BJ (cell line): ENCODE measurements at places on chromosomes 13 and 19.

GRCh38 chr13:31227063-31227462, 27.3 kb downstream of the B3GLCT start:
- no peak for DNase-seq

DNA sequence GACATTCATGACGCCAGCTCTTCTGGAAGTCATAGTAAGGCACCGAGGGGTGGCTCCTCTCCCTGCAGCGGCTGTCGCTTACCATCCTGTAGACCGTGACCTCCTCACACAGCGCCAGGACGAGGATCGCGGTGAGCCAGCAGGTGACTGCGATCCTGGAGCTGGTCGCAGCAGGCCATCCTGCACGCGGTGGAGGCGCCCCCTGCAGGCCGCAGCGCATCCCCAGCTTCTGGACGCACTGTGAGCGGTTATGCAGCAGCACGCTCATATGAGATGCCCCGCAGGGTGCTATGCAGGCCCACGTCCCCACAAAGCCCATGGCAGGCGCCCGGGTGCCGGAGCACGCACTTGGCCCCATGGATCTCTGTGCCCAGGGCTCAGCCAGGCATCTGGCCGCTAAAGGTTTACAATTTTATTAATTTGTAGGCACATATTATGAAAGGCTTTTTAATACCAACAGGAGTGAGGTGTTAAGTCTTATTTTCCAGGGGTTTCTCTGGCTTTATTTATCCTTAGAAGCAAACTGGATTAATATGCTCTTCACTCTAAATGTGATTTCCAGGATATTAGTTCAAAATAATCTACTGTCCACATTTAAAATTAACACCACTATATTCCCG, 35.6 kb upstream of the PSPC1 start:
- no peak for DNase-seq

GRCh38 chr13:51287758-51288157, 51.7 kb upstream of the SERPINE3 start:
- no peak for DNase-seq

GRCh38 chr13:111117289-111117688, 2.2 kb downstream of the ARHGEF7 start:
- no peak for DNase-seq

- no peak for DNase-seq
Measured at GRCh38 chr13:44455769-44456168, 82.1 kb downstream of the SERP2 start.

GRCh38 chr19:47247308-47247990, 8.9 kb upstream of the CCDC9 start:
- DNase-seq: no peak

DNA sequence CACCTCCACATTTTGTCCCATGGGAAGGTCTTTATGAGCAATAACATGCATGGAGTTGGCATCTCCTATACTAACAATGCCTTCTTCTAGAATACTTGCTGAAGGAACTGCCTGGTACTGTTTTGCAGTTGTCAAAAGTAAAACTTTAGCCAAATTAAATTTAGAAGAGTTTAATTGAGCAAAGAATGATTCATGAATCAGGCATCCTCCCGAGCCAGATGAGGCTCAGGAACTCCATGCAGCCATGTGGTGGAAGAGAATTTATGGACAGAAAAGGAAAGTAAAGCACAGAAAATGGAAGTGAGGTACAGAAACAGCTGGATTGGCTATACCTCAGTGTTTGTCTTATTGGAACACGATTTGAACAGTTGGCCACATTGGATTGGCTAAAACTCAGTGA, 1081.9 kb downstream of the SLITRK1 start:
- DNase-seq: peak; percentile 9

DNA sequence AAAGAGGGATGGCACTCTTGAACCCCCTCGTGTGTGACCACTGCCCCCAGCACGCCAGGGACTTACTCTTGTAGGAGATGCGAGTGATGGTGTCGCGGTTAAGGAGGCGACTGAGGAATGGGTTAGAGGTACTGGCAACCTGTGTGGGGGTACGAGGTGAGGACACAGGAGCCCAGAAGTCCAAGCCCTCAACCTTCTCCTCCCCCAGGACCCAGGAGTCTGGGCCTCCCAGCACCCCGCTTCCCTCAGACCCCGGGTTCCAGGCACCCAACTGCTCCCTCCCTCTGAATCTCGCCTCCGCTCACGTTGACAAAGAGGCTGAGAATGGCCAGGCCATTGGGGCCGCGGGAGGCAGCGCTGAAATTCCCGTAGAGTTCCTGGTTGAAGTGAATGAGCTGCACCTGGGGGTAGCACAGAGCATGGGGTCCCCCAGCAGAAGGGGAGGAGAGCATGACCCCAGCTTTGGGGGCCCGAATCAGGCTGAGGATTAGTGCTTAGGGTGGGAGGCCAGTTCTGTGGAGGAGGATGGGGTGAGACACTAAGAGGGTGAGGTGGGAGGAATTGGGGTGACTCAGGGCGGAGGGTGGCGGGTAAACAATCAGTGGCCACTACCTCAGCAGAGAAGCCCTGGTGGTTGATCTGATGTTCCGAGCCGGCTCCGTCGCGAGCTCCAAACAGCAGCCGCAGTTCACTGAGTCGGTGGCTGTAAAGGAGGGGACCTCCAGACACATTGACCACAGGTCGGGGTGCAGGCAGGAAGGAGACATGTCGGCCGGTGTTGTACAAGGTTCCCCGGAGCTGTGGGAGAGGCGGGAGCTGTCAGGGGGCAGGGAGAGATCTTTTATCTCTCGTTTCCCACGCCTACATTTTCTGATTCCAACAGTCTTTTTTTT, 2.5 kb upstream of the DBP start:
- DNase-seq: no peak

DNA sequence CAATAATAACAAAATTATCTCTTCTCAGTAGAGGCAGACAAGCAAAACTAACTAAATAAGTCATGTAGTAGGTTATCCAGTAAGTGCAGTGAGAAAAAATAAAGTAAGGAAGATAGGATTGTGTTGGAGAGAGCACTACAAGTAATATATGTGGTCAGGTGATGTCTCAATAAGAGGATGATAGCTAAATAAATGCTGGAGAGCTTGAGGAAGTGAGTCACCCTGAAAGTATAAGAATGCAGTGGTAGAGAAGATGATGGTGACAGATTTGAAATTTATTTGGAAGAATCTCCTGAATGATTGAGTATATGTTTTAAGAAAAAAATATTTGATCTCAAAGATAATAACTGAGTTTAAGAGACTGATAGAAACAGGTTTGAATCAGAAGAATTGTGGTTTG, 152.2 kb upstream of the PRR20A start:
- DNase-seq: no peak

DNA sequence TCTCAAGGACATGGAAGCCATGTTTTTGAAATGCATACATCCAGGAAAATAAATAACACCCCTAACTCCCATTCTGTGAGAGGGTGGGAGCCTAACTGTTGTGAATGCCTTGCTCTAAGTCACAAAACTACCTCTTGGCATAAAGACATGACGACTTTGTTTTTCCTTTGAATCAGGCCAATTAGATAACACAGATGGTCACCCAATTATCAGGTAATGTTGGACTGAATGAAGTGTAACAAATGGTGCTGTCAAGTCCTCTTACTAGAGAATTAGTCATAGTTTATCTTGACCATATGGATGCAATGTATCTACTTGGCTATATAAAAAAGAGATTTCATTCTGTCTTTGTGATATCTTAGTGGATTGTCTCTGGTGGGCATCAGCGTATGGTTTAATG, 553.6 kb upstream of the ATXN8OS start:
- no peak for DNase-seq

DNA sequence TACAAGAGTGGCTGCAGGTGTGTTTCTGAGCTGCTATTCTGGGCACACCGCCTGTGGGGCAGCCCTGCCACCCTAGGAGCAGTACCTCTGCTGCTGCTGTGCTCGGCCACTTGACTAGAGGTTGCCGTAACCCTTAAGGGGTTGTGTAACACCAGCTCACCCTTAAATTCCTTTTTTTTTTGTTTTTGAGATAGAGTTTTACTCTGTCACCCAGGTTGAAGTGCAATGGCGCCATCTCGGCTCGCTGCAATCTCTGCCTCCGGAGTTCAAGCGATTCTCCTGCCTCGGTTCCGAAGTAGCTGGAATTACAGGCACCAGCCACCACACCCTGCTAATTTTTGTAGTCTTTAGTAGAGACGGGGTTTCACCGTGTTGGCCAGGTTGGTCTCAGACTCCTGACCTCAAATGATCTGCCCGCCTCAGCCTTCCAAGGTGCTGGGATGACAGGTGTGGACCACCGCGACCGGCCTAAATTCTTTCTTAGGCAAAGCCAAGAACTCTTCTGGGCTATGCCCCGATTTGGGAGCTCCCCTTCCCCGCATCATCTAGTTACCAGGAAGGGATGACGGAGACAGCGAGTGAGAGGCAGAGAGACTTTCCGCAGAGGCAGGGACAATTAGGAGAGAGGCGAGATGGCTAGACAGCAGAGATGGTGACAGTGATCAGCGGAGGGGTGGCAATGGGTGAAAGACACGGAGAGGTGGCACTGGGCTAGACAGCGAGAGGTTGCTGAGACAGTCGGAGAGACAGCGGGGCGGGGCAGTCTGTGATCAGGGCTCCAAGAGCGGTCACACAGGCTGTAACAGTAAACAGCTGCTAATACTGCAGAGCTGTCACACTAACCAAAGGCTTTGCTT, 4.4 kb upstream of the LILRA5 start:
- DNase-seq: no peak

DNA sequence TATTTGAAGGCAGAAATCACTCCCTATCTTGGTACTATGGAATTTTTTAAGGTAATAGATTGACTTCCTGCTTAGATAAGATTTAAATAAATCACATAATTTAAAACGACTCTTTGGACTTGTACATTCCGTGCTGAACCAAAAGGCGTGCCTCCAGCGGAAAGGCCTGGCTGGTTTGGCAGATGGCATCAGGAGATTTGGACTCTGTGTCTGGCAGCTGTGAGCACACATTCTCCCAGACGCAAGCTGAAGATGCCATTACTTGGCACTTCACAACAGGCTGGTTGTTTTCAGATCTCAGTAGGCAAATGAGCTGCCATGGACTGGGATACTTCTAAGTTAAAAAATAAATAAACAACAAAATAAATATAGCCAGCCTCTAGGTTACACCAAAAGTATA, 104.5 kb upstream of the SLC15A1 start:
- DNase-seq: no peak

- DNase-seq: no peak
Measured at GRCh38 chr19:16014923-16015804, 61.1 kb upstream of the TPM4 start.

DNA sequence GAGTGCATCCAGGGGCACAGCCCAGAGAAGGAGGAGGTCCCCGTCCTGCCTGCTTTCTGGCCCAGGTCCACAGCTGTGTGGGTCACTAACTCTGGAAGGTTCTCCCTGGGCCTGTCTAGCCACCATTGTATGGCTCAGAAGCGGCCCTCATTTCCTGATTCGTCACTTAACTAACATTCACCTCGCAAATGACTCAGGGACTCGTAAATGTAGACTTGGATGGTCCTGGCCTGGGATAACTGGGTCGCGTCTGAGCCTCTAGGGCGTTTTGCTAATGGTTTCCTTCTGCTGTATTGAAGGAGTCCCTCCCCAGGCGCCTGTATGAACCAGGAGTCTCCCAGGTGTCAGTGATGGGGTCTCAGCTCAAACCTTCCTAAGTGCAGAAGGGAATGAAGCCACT, 162.8 kb downstream of the ZNF536 start:
- DNase-seq: peak; percentile 16

- DNase-seq: no peak
Measured at GRCh38 chr13:93066187-93066586, 160.4 kb upstream of the GPC6 start.

DNA sequence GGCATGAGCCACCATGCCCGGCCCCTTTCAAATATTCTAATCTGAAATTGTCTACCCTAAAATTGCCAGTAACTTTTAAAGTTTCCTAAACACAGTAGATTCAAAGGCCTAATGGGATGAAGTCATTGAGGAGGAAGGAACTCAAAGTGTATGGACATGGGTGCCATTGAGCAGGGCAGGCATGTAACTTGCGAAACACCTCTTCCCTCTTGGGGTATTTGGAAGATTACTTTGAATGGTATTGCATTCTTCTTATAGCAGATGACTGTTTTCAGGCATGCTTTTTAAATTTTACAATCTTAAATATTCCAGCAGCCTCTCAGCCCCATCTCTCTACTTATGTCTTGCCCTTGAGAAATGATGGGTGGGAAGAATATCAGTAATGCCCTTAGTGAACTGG, 21.0 kb downstream of the TM9SF2 start:
- DNase-seq: no peak
